Ascending aorta (tissue), 2 donors: ENCODE measurements at places on chromosomes 1 and 21.

DNA sequence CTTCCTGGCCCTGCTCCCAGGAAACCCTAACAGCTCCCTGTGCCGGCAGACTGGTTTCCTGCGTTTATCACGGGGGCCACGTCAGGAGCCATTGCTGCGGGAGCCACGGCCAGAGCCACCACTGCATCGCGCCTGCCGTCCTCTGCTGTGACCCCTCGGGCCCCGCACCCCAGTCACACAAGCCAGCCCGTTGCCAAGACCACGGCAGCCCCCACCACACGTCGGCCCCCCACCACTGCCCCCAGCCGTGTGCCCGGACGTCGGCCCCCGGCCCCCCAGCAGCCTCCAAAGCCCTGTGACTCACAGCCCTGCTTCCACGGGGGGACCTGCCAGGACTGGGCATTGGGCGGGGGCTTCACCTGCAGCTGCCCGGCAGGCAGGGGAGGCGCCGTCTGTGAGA lies 26.1 kb downstream of the RNF223 start:
- DNase-seq = no peak

DNA sequence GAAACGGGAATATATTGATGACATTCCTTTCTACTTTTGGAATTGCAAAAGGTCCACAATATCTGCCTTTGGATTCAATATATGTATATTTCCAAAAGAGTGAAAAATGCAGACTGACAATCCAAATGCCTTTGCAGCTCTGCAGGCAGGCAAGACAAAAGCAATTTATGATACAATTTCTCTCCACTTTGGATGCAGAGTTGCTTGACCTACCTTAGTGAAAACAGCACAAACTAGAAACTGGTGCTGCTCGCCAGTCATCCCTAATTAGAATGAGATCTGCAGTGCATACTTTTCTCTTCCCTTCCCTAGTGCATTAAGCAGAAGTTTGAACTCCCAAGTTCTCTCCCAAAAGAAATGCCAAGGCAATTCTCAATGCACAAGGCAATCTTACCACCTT lies 56.8 kb downstream of the KIAA0319L start:
- DNase-seq = no peak

GRCh38 chr1:244836584-244836983 lies 1.1 kb downstream of the COX20 start:
- no peak for DNase-seq

DNA sequence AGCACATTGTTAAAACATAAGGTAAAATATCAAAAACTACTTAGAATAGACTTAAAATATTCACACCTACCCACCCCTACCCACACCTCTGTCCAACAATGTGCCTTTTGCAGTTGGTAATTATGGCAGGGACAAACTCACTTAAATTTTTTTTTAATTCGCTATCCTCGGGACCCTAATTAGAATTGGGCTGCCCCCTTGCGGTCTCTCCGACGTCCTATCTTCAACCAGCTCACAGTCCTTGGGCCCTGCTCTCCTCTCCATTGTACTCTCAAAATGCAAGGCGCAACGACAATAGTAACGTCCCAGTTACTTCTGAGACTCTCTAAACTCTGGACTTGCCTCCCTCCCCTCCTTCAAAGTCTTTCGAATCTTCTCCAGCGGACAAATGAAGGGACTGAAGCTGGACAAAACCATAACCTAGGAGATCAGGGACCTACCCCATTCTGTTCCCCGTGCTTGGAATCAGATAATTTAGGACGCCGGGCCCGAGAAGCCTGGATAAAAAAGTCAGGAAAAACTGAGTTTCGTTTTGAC lies 1.1 kb upstream of the CIART start:
- DNase-seq = peak; percentile 85

GRCh38 chr21:15031790-15032357 lies 32.9 kb downstream of the NRIP1 start:
- DNase-seq = no peak

DNA sequence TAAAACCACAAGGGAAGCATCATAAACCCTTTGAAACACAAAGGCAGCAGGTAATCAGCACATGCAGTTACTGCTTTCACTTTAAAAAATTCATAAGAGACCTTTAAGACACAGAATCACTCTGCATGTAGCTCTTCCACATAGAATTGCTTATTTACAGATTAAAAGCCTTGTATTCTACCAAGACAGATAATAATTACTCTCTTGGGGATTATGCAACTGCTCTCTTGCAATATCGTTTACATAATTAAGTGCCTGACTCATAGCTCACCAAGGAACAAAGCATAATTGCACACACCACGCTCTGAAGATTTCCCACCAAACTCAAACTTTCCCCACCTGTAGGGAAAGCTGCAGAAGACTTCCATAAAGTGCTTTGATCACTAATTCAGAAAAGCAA lies 87.9 kb downstream of the VAV3 start:
- no peak for DNase-seq

DNA sequence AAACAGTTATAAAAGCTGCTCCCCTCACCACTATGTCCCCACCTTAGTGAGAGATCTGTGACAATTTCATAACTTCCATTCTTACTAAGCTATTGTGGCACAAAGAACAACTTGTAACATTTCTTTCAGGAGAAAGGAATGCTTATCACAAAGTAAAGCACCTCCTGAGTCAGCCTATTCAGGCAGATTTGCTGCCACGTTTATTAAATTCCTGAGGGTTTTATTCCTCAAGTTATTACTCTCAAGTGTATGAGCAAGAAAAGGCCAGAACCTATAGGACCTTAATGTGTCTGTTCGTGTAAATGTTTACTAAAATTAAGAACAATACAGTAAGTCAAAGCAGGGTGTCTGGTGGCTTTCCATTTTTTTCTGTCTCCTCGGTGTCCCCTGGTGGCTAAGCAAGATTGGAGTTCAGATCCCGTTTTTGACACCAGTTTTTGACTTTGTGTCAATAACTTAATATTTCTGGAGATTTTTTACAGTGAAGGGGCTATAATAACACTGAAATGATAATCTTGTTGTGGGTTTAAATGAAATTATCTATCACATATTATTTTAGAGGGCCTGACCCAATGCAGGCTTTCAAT lies 1539.6 kb downstream of the BRINP3 start:
- DNase-seq = no peak

- DNase-seq = no peak
Measured at GRCh38 chr1:112239683-112240330, 156.2 kb upstream of the CTTNBP2NL start.

GRCh38 chr1:203505526-203506204 lies 11.7 kb downstream of the OPTC start:
- no peak for DNase-seq
